ENCODE measurements at places on chromosomes 2 and 18.

- no peak for DNase-seq
Observed at GRCh38 chr2:209960045-209960444, 42.4 kb upstream of the RPE start.

GRCh38 chr2:171878481-171878993, 15.5 kb downstream of the SLC25A12 start:
- peak; percentile 60 for DNase-seq

- no peak for DNase-seq
Observed at GRCh38 chr2:231985823-231986261, 24.3 kb downstream of the DIS3L2 start.

GRCh38 chr2:75007061-75007460, 48.6 kb downstream of the POLE4 start:
- DNase-seq: no peak

- DNase-seq: peak; percentile 4
Observed at GRCh38 chr2:75844651-75845050, 133.9 kb upstream of the GCFC2 start.

- no peak for DNase-seq
Observed at GRCh38 chr2:196967116-196967515, 40.6 kb upstream of the PGAP1 start.

DNA sequence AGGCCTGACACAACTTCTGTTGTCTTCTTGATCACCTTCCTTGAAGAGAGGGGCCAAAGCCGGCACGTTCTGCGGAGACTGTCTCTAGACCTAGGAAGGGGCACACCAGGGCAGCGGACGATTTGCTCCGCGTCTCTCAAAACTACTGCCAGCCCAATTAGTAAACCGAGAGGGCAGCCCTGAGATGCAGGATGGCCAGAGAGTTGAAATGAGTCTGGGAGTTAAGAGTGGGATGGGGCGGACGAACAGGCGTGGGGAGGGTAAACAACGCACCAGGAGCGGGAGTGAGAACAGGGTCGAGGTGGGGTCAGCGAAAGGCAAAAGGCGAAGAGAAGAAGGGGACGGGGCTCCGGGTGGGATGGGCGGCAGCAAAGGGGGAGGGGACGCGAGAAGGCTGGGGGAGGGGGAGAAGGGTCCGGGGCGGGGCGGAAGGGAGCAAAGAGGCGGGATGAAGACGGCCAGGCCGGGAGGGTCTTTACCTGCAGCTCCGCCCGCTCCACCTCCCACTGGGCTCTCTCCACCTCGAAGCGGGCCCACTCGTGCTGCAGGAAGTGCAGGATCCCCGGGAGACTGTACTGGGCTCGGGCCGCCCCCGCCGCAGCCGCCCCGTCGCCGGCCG, 476 bp downstream of the STRN start:
- no peak for DNase-seq

GRCh38 chr2:8537562-8538155, 144.2 kb upstream of the ID2 start:
- DNase-seq: no peak

DNA sequence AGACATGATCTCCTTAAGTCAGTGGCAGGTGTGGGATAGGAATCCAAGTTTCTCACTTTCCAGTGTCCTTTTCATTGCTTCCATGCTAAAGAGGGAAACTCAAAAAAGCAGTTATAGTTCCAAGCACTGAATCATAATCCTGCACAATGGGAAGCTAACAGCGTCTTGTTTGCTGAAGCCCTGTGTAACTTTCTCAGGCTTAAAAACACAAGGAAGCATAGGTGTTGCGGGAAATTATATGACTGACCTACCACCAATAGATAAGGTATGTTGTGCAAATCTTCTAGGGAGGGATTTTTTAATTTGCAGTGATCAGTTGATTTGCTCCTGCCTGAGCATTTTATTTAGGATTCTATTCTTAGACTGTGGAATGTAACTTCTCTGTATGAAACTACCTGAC, 250.9 kb downstream of the MYO3B start:
- no peak for DNase-seq

DNA sequence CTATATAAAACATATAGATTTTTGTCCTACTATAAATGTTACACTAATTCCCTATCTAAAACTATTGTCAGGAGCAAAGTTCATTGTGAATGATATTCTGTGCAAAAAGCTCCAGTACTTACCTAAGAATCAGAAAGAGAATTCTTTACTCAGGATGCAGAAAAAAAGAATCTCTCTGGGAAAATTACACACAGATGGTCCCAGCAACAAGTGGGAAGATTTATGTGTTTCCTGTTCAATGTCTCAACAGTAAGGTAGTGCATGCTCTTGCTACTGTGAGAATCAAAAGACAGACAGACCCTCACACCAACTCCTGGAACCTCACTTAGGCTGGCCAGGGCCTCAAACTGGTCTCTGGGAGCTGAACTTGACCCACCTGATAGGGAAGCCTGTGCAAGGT, 11.2 kb upstream of the NAPG start:
- DNase-seq: no peak

GRCh38 chr2:33216508-33217182, 259.8 kb upstream of the RASGRP3 start:
- no peak for DNase-seq

GRCh38 chr2:149488706-149489440, 98.7 kb downstream of the MMADHC start:
- no peak for DNase-seq

- DNase-seq: peak; percentile 14
Observed at GRCh38 chr2:164386231-164386630, 235.1 kb downstream of the GRB14 start.

GRCh38 chr2:146602856-146603255, 1242.0 kb upstream of the ACVR2A start:
- no peak for DNase-seq

GRCh38 chr2:41695198-41696113, 352.4 kb upstream of the PKDCC start:
- DNase-seq: no peak

DNA sequence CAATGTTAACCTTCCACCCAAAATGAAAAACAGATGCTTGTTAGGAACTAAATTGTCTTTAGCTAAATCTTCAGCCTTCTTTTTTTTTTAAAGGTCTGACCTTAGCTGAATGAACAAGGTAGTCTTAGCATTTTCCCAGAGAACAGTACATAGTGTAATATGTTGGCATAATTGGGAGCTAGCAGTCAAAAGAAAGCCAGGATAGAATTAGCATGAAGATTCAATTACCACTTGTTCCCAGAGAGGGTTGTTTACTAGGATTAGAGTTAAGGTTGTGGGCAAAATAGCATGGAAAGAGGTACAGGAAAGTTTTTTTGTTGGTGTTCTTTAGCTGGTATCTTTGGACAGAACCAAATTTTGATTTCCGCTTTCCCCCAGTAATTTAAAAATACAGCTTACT, 6.9 kb downstream of the CDH20 start:
- DNase-seq: no peak

DNA sequence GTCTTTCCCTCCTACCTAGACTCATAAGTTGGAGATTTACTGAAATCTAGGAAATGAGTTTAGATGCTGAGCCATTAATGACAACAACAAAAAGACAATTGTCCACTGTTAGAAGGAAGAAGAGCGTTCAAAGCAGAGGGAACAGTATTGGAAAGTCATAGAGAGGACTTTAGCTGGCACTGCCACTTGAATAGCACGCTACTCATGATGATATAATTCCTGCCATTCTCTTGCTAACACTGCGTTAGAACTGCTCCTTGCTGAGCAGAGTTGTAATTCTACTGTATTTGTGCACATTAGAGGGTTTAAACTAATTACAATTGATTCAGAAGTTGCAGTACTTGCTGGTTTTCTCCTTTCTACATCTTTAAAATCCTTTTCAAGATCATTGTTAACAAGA, 9.0 kb upstream of the AFTPH start:
- DNase-seq: no peak

DNA sequence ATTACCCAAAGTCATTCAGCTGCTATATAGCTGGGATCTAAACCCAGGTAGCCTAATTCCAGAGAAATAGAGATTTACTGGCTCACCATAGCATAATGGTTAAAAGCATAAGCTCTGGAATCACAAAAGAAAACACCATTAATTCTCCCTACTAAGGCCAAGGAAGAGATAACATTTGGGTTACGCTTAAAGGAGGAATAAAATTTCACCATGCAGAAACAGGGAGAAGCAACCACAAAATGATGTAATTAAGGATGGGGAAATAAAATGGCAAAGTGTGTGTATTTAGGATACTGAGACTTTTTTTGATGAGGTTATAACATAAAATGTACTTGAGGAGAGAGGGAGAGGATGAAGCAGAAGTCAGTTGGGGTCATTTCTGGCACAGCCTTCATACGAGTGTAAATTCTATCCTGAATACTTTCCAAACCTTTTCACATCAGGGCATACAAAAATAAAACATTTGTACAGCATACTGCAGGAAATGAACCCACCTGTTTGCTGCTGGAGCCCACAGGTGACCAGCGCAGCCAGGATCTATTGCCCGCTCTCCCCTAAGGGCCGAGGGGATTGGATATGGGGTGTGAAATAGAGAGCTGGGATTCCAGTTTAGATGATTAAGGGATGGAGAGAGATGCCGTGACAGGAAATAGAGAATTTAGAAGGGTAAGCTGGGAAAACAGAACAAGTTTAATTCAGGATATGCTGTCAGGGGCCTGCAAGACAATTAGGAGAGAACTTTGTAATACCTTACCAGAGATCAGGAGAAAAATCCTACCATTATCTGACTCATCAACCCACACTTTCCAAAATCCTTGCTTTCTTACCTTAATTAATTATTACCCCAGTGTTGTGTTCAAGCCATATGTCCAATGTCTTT, 43.8 kb upstream of the SERTAD2 start:
- DNase-seq: no peak
